T-helper 1 cell (primary cell): ENCODE measurements at places on chromosomes 6 and 20.

- DNase-seq: no peak
These were observed 9.1 kb downstream of the PRND start for GRCh38 chr20:4730780-4731179.

DNA sequence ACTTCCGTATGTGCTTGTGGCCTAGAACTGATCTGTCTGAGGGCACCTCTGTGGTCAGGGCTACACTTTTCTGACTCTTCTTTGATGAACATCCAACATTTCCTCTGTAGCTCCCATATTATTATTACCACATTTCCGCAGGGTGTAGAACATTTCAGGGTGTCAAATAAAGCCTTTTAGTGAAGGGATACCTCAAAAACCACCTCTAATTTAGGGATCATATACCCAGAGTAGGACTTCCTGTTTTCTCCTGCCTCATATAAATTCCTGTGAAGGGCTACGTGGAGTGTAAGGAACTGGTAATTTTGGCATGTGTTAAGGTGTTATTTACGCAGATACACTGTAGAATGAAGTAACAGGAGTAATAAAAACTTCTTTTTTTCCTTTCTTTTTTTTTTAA is 5.5 kb upstream of the MUC22 start:
- DNase-seq: no peak

DNA sequence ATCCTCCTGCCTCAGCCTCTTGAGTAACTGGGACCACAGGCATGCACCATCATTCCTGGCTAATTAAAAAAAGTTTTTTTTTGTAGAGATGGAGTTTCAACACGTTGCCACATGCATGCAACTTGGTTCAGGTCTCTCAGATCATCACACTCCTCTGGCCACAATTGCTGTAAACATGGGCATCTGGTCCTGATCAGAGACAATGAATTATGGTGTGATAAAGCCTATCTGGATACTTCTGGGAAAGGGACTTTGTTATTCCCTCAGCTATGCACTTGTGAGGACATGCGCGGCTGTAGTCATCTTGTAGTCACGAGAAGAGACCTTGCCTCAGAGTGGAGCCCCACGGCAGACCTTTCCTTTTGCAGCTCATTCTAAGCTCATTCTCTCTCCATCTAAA is 210.9 kb upstream of the ZFP64 start:
- DNase-seq: no peak

GRCh38 chr6:148789948-148790347 is 43.1 kb downstream of the UST start:
- DNase-seq: no peak

- no peak for DNase-seq
These were observed 10.2 kb downstream of the SLC29A1 start for GRCh38 chr6:44233567-44234100.

GRCh38 chr6:38797391-38797790 is 82.3 kb downstream of the DNAH8 start:
- no peak for DNase-seq

DNA sequence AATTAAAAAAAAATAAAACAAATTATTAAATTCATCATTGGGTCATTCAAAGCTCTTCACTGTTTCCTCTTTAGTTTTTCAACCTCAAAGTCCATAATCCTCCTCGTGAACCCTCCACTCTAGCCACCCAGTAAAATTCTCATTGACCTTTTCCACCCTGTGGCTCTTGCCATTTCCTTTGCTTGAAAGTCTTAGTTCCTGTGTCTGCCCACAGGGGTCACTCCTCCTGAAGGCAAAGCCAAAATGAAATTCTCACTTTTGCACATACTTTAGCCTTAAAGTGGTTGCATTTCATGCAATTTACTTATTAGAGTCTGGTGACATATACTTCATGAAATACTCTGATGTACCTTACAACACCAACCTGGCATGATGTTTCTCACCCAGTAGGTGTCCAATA is 263.7 kb downstream of the BMP2 start:
- DNase-seq: no peak

GRCh38 chr6:129342243-129342642 is 367.7 kb downstream of the ARHGAP18 start:
- no peak for DNase-seq

- no peak for DNase-seq
These were observed 107.0 kb downstream of the TNFRSF21 start for GRCh38 chr6:47202644-47203205.

DNA sequence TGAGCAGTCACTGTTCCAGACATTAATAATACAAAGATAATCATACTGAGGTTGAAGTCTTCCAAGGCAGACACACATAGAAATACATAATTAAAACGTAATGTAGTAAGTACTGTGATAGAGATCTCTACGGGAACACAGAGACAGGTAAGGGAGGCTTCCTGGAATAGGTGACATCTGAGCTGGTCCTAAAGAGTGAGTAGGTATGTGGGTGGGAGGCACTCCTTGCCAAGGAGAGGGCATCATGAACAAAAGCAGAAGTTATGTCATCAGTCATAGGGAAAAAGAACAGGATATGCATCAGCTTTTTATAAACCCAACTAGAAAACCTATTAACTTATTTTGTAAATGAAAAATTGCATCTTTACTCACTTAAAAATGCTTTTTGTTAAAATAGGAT is 110.0 kb downstream of the MAP7 start:
- DNase-seq: no peak

GRCh38 chr20:48298851-48299484 is 513.7 kb upstream of the SULF2 start:
- no peak for DNase-seq

DNA sequence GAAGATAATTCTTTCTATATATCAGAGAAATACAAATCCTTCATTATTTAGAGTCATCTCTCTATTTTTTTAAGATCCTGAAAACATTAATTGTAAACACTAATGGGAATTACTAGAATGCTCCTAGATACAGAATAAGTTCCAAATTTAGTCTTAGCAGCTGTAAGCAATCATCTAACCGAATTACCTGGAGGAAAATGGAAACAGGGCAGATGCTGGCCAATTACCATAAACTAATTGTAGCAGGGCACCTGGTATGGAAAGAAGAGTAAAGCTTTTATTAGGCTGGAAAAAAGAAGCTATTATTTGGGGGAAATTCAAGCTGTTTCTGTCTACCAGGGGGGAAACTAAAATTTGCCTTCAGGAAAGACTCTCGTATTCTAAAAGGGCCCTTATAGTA is 257.5 kb downstream of the MMUT start:
- no peak for DNase-seq

DNA sequence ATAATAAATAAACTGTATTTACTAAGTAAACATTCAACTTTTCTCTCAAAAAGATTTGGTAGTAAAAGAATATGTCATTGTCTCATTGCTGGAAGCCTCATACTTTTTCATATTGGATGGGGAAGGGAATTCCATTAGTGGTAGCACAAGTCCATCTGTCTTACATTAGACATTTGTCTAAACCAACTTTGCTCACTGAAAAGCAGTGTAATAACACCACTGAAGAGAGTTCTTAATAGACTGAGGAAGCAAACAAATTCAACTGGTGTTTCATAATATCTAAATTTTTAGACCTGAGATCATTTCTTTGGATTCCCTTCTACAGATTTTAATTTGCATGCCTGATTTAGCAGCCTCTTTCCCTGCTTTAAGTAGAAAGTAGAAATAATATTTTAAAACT is 62.7 kb downstream of the PLCB1 start:
- no peak for DNase-seq

DNA sequence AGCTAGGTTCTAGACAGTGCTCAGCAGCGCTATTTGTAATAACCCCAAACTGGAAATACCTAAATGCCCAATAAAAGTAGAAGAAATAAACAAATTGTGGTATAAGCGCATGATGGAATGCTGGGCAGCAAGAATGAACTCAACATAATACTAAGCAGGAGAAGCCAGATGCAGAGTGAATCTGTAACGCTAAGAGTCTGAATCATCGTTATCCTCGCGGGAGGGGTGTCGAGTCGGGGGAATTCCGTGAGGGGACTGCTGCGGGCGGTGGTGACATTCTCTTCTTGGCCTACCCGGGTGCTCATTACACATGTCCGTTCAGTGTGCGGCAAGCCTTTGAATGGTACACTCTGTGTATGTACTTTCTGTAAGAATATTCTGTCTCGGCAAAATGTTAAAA is 83.7 kb downstream of the SULF2 start:
- DNase-seq: no peak

- DNase-seq: no peak
These were observed 65.2 kb upstream of the ADGRF4 start for GRCh38 chr6:47633141-47633540.

GRCh38 chr6:37407948-37408347 is 25.1 kb upstream of the CMTR1 start:
- DNase-seq: no peak
